Astrocyte of the spinal cord (primary cell): ENCODE measurements at places on chromosomes 2 and 18.

DNA sequence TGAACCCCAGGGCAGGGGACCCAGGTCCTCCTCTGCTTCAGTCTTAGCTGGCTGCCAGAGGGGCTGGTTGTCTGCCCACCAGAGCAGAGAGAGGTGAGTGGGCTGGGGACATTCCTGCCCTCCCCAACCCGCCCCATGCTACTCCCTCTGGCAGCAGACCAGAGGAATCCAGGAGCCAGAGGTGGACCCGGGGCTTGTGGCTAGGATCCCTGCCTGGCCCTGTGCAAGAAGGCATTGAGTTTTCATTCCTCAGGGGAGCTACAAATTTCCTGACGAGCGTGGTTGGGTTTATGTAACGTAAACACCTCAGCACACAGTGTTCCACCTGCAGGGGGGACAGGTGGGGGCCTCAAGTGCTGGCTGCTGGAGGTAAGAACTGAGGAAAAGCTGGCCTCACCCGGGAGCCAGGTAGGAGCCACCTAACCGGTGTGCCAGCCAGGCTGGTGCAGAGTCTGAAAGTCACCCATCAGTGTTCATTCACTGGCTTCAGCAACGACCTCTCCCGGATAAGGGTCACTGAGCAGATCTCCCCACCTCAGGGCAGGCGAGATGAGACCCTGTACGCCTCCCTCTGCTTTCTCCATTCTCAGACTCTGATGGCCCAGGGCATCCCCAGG is 246.8 kb downstream of the DYSF start:
- DNase-seq, result no peak

GRCh38 chr18:36028859-36029258 is 38.5 kb downstream of the RPRD1A start:
- DNase-seq, result no peak

GRCh38 chr18:79867666-79868065 is 69.9 kb downstream of the KCNG2 start:
- DNase-seq, result no peak

DNA sequence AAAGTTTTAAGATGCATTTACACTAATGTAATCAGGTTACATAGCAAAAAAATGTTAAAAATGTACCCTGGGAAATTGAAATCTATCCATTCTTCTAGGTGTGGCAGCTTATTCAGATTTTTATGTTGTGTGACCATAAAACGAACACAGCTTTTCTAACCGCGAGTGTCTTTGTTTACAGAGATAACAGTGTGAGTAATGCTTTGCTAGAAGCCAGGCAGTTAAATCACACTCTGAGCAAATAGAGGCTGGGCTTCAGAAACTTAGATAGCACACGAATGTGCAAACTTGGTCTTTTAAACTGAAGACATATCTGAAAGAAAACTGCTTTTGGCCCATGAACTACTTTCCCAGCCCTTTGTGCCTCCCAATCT is 116.1 kb downstream of the SPTBN1 start:
- DNase-seq, result peak; percentile 94

DNA sequence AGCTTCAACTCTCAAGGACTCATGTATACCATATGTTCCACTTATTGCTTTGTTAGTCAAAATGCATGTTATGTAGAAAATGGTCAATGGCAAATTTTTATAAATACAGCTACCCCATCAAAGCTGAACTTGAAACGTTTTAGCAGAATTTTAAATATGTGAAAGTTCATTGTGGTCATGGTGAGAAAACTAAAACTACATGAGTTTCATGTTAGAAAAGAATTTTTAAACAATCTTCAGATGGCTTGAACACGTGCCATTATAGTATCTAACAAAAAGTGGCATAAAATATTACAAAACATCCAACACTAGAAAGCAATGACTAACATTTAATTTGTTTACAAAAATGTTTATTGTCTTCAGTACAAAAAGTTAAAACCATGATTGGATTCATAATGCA is 246.0 kb upstream of the KCNJ3 start:
- no peak for DNase-seq

DNA sequence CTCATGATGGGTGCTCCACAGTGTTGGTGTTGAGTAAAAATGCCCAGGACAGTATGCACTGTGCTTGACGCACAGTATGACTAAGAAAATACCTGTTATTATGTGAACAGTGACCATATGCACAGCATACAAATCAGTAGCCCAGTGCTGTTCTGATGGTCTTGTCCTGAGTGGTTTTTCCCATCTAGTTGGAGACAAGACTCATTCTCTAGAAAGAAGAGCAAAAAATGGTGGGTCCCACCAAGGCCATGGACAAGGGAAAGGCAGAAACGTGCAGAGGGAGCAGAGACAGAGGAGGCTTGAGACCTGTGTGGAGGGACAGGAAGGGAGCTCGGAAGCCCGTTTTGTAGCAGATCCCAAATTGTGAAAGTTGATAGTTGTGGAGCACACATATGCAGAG is 987 bp upstream of the SMIM21 start:
- no peak for DNase-seq

DNA sequence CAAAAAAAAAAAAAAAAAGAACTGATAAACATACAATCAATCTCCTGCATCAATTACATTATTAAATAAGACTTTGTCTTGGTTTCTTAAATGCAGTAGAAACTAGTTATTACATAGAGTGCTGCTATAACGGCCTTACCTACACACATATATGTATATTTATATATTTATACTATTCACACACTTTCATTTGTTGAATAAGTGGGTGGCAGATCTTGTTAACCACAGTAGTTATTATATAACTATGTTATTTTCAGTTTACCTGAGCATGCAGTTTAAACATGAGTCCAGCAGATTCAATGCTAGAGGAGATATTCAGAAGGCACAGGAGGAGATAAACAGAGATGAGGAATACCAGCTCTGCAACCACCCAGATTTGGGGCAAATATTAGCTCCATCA is 81.5 kb upstream of the CD226 start:
- DNase-seq, result no peak

DNA sequence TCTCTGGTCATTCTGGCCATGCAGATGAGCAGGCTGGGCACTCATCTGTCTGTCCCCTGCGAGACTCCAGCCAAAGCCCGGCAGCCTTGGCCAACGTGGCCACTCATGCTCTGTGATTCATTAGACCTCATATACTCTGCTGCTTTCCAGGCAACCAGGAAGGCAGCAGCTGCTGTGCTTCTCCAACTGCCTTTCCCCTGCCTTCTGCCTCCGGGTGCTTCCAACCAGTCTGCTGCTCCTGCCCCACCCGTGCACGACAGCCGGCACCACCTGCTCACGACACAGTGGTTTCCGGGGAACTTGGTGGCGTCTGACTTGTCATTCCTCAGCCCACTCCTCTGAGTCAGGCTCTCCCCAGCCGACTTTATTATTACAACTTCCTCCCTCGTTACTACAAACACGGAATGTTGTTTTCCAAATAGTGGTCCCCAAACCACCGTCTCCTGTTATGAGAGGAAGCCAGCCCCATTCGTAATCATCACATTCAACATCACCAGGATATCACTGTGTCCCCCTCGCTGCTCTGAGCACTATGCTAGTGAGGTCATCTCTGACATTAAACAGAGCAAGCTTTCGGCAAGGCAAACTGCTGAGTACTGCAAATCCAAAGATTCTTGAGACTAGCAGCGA is 392.4 kb downstream of the ALK start:
- DNase-seq, result peak; percentile 62

DNA sequence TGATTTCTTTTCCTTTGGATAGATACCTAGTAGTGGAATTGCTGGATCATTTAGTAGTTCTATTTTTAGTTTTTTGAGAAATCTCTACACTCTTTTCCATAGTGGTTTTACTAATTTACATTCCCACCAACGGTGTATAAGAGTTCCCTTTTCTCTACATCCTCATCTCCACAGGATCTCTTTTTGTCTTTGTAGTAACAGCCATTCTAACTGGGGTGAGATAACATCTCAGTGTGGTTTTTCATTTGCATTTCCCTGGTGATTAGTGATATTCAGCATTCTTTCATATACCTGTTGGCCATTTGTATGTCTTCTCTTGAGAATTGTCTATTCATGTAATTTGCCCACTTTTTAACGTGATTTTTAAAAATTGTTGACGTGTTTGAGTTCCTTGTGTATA is 13.8 kb downstream of the RFTN2 start:
- no peak for DNase-seq

DNA sequence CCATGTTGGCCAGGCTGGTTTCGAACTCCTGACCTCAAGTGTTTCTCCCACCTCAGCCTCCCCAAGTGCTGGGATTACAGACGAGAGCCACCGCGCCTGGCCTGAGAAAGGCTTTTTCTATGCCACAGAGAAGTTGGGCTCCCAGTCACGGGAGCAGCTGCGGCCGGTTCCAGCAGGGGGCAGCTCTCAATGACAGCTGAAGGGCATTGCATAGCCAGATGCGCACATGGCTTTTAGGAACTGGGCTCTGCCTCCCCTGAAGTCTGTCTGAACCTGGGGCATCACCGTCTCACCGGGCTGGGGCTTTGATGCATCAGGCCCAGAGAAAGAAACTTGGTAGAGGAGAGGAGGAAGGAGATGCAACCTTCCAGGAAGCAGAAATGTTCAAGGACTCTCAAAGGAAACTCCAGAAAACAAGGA is 84.2 kb upstream of the LAPTM4A start:
- peak; percentile 57 for DNase-seq

- DNase-seq, result no peak
Observed at GRCh38 chr2:32777714-32778113, 149.9 kb downstream of the TTC27 start.

DNA sequence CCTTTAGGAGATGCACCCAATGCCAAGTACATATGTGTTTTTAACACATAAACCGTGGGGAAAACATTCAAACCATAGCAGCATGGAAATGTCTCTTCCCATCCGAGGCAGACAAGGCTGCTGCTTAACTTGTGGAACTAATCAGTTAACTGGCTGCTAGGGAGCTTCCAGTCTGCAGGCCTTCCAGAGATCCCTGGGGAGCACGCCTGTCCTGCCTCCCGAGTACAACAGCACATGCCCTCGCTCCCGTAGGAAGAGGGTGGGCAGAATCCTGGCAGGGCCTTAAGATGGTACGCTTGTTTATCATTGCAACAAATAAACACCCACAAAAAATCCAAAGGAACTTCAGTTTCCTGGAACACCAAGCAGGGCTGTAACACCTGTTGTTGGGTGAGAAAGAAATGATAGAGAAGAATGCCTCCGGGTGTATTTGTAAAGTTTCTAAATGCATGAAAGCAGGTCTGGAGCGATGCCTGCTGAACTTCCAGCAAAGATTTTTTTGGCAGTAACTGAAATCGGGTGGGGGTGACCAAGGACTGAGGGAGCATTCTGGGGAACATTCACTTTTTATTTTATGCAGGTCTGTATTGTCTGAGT is 56.2 kb downstream of the EDAR start:
- no peak for DNase-seq

GRCh38 chr2:105179469-105180372 is 61.8 kb upstream of the GPR45 start:
- DNase-seq, result peak; percentile 79

DNA sequence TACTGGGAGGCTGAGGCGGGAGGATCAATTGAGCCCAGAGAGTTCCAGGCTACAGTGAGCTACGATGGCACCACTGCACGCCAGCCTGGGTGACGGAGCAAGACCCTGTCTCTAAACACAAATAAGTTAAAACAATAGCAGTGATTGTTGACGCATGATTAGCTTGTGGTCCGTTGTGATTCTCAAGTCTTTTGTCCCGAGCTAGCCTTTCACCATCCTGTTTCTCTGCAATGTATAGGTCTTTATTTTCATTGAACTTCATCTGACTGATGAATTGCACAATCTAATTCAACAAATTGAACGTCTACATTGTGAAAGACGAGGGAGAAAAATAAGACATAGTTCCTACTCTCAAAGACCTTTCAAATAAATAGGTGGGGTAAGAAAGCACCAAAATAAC is 8.8 kb upstream of the FZD7 start:
- DNase-seq, result no peak
